ENCODE measurements at places on chromosomes 12 and 14. TPM values are rescaled to one million over a fixed set of nuclear protein-coding genes. Genes with fewer than 3 reads are reported as not detected.

The TTC6 gene
- total RNA-seq = 2.8 TPM

The CFAP54 gene
- 0.80 TPM for total RNA-seq

The HOXC5 gene
- 33.8 TPM for total RNA-seq

The GALNT9 gene
- 4.8 TPM for total RNA-seq

The CLEC4C gene
- total RNA-seq = not detected

The ASPG gene
- total RNA-seq = 4.0 TPM

Data from mesothelial cell of epicardium (in vitro differentiated cells).